Mesendoderm (in vitro differentiated cells): ENCODE measurements at places on chromosomes 12 and 14.

DNA sequence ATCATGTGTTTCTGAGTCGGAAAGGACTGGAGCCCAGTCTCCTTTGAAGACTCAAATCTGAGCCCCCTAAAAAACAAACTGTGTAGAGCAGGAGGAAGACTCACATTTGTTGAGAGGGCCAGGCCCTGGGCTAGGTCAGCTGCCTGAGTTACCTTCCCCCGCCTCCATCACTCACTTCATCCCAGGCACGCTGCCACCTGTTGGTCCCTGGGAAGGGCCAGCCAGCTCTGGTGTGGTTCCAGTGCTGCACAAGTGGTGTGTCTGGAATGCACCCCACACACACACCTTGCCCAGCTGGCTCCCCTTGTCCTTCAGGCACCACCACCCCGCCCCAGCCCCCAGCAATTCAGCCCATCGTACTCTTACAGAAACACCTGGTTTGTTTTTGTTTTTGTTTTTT, 9.0 kb downstream of the MVK start:
- DNase-seq, result peak; percentile 47

DNA sequence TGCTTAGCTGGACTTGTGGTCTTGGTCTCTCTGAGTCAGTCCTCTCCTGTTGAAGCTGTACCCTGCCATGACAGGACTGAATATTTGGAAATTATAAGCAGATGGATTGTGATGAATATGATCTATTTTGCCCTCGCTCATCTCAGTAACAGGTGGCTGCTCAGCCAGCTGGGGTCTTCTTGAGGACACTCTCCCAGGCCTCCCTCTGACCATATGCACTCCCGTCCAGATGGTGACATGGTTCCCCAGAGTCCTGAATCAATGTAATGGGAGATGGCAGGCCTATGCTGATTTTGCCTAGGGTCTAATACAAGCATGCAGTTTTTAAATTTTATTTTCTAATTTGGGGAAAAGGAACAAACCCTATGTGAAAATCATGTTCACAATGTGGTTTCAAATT, 63.1 kb upstream of the TRHDE start:
- no peak for DNase-seq

DNA sequence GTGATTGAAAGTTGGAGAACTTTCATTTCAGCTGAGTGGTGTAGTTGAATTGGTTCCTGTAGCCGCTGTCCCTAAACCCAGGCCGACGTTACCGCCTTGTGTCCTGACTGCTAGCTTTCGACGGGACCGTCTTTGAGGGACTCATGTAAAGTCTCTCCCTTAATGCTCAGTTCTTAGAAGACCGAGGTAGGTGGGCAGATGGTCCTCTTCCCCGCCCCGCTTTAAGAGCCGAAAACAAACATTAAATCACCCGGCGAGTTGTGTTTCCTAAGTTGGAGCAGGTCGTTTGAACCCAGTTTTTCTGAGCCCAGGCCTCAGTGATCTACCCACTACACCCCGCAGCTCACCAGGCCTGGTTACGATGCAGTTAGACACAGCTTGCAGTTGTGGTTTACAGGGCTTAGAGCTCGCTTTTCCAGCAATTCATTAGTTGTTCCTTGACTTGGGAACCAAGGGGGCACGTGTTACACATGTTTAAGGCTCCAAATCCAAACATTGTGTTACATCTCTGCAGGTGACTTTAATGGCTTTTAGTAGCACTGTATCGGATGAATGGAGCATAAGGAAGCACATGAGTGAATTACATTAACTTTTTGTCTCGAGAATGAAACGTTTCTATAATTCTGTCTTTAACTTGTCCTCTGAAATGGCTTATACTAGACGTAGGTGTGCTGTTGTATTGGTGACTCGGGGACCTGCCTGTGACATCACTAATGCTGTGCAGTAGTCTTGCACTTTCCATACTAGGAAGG, 790 bp downstream of the NEDD1 start:
- peak; percentile 70 for DNase-seq

GRCh38 chr14:56808383-56809269, 1.7 kb downstream of the OTX2 start:
- DNase-seq, result peak; percentile 80

DNA sequence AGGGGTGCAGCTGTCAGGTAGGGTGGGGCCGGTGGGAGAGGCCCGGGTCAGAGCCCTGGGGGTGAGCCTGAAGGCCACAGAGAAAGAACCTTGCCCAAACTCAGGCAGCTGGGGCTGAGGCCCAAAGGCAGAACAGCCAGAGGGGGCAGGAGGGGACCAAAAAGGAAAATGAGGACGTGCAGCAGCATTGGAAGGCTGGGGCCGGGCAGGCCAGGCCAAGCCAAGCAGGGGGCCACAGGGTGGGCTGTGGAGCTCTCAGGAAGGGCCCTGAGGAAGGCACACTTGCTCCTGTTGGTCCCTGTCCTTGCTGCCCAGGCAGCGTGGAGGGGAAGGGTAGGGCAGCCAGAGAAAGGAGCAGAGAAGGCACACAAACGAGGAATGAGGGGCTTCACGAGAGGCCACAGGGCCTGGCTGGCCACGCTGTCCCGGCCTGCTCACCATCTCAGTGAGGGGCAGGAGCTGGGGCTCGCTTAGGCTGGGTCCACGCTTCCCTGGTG, 10.5 kb downstream of the MMP14 start:
- no peak for DNase-seq

GRCh38 chr14:81400852-81401251, 728 bp upstream of the STON2 start:
- DNase-seq, result peak; percentile 86

GRCh38 chr14:101186992-101187815, 283.7 kb upstream of the RTL1 start:
- DNase-seq, result peak; percentile 26

DNA sequence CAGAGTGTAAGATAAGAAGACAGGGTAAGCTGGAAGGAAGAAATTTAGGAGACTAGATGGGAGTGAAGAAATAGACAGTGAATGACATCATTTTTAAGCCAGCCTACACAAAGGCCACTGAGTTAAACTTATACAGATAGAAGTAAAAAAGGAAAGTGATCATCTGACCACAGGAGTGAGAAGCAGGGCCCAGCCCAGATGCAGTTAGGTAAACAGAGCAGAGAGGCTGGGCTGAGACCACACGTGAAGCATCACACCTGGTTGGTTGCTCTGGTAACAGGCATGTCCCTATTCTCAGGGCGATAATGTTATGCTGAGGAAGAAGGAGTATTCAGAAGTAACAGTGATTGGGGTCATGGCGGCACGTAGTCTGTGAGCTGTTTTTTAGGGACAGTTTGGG, 1079.4 kb downstream of the AACS start:
- no peak for DNase-seq
